Stimulated activated CD4-positive, alpha-beta T cell treated with anti-CD3 and anti-CD28 coated beads, TNF-alpha, amount 100 ng/mL, for 1 hour (primary cell): ENCODE measurements at places on chromosomes 1 and 21.

DNA sequence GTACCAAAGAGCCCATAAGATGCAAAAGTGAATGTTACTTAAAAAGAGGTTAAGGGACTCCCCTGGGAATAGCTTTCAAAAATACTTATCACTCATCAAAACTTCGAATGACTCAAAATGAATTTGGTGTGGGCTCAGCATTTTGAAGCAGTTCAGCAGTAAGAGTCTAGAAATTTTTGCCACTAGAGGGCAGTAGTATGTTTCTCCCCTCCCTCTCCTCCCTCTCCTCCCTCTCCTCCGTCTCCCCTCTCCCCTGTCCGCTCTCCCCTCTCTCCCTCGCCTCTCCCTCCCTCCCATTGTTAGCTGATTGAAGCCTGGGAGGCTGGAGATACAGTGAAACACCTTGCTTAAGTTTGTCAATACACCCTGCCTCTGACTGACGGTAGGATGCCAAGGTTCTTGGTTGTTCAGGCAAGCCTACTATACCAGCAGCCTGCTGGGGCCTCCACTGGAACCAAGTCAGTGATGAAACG lies 70.8 kb upstream of the TENT5C start:
- peak; percentile 3 for DNase-seq

DNA sequence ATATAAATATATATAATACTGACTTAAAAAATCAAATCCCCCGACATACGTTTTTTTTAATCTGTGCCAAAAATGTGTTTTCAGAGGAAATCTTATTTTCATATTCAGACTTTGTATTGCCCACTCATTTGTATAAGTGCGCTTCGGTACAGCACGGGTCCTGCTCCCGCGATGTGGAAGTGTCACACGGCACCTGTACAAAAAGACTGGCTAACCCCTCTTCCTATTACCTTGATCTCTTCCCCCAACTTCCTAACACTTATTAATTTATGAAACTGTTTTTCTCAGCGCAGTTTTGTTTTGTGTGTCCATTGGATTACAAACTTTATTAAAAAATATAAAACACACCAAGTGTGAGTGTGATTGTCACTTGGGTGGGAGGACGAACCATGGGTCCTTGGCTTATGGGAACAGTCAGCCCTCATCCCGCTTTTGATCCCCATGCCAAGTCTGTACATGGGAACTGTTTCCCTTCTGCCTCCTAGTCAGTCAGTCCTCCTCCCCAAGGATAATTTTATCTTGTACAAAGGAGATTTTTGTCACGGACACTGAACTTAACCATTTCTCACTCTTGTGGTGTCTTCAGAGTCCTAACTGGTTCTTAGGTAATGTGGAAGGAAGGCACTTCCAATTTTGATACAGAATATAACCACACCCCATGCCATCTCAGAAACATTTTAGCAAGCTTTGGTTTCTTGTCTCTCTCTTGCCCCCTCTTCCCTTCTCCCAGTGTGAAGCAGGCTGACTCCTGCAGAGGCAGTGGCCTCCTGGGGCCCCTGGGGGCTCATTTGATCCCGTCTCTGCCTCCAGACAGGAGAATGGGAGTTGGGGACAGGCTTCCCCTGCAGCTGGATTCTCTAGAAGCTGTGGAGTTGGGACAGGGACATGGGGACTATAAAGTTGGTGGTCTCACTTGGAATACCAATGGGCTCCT lies 35.5 kb downstream of the ZBTB17 start:
- DNase-seq: no peak

GRCh38 chr21:28856588-28857250 lies 136.0 kb downstream of the LTN1 start:
- DNase-seq: no peak

- DNase-seq: no peak
Measured at GRCh38 chr1:224065455-224065854, 48.5 kb upstream of the FBXO28 start.

DNA sequence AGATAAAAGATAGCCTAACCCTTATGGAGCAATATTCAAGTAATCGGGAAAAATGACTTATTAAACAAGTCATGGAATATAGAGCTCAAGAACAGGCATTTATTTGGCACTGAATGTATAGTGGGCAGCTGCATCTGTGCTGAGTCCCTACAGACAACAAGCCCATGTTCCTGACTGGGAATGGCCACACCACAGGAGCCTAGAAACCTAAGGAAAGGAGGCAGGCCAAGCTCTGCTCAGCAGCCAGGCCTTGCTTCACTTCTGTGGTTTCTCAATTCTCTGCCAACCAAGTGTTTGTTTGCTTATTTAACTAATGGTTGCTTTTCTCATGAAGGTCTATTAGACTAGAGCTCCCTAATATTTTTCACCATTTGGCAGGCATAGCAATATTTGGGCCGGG lies 21.5 kb downstream of the AK2 start:
- DNase-seq: no peak

DNA sequence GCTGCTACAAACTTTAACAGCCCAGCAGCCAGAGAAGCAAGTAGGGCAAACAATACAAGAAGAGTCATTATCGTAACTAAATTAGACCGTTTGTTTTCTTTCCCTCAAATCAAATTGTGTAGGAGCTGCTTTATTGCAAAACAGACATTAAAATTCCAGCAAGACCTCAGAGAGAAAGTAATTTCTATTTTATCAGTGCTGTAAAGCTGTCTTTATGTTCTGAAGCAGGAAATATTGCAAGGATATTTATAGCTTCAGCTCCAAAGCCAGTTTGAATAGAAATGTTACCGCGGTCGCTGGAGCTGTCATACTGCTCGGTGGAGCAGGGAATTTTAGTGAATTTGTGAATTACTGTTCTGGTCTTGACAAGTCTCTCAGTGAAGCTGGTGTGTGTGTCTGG lies 503.8 kb upstream of the PLXNA2 start:
- DNase-seq: no peak

- no peak for DNase-seq
Measured at GRCh38 chr1:8283058-8283884, 34.6 kb upstream of the SLC45A1 start.

GRCh38 chr1:60068393-60069045 lies 5.1 kb downstream of the C1orf87 start:
- DNase-seq: no peak
